ENCODE measurements at places on chromosomes 6 and 20. TPM values are rescaled to one million over a fixed set of nuclear protein-coding genes. Genes with fewer than 3 reads are reported as not detected.
A peak's percentile ranks its signal among the peaks of the same experiment; 100 is the strongest.

SNX21 gene
- 25.5 TPM for total RNA-seq

GRCh38 chr6:56947924-56948323, 7.0 kb upstream of the BEND6 start:
- no peak for DNase-seq

- no peak for DNase-seq
Observed at GRCh38 chr6:2205396-2205795, 40.0 kb downstream of the GMDS start.

- DNase-seq = no peak
Observed at GRCh38 chr6:154648188-154648887, 84.9 kb upstream of the SCAF8 start.

DNA sequence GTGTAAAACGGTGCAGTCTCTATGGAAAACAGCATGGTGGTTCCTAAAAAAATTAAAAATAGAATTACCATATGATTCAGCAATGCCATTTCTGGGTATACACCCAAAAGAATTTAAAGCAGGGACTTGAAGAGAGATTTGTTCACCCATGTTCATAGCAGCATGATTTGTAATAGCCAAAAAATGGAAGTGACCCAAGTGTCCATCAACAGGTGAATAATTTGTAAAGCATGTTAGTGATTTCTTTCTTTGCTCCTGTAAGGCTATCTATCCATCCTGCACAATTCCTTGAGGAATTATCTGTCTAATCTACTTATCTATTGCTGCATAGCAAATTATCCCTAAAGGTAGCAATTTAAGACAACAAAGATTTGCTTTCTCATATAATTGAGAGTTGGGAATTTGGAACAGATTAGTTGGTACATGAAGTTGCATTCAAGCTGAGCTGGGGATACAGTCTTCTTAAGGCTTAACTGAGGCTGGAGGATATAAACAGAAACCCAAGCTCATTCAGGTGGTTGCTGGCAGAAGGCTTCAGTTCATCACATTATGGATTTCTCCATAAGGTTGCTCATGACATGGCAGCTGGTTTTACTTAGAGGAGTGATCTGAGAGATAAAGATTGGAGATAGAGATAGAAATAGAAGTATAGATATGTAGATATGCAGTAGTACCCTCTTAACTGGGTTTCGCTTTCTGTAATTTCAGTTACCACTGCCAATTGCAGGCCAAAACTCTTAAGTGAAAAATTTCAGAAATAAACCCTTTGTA, 62.0 kb downstream of the IL22RA2 start:
- no peak for DNase-seq

DNA sequence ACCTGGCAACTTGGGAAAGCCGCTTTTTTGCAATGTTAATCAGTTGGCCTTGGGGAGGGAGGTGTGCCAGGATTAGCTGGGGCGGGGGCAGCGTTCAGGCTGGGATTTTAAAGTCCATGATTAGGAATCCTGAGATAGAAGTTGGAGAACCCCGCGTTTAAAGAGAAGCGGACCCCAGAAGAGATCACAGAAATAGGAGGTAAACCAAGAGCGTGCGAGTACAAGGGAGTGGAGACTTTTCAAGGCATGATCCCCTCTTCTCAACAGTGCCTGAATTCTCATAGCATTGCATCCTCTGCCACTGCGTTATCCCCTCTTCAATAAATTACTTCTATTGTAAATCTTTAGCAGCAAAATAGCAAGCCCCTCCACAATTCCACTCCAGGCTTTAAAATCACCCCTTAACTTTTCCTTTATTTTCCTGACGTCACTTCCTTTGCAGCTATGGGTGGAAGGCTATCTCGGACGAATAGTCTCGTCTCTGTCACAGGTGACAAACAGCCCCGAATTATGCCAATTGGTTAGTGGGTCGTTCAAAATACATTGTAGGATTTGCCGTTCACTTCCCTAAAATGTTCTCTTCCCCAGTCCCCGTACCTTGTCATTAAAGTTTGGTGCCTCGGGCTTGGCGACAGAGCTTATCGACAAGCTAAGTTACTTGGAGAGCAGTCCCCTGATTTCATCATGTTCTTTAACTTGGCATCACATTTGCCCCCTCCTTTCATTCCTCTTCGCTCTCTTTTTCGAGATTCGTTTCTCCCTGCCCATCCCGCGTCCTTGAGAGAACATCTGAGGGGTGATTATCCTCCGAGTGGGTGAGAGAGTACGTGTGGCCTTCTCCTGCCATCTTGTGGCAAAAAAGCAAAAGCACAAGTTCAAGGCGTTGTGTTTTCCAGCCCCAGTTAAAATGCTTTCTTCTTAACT, 17.1 kb downstream of the OR2B2 start:
- peak; percentile 85 for DNase-seq
